ENCODE measurements at places on chromosomes 4 and X.

GRCh38 chr4:77393996-77394395, 211.6 kb upstream of the CXCL13 start:
- DNase-seq, result no peak

GRCh38 chr4:140703463-140703862, 52.7 kb downstream of the TBC1D9 start:
- DNase-seq, result no peak

GRCh38 chrX:18661273-18661672, 10.6 kb downstream of the RS1 start:
- no peak for DNase-seq

- DNase-seq, result no peak
Observed at GRCh38 chr4:29046186-29046585, 1674.0 kb upstream of the PCDH7 start.

DNA sequence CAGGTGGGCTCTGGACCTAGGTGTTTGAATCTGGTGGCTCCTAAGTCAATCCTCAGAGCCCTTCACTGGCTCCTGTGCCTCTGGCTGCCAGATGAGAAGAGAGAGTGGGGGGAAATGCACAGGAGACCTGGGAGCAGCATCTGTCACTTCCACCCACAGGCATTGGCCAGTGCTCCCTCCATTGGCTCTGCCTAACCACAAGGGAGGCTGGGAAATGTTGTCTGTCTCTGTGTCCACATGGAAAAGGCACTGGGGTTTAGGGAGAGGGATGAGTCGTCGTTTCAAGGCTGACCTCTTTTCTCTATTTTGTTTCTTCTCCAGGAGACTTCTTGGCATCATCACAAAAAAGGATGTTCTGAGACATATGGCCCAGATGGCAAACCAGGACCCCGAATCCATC, 76.4 kb downstream of the CLCN4 start:
- no peak for DNase-seq

GRCh38 chrX:40055495-40055894, 42.3 kb downstream of the BCOR start:
- no peak for DNase-seq

GRCh38 chr4:8167815-8168214, 9.2 kb upstream of the ABLIM2 start:
- no peak for DNase-seq

- DNase-seq, result no peak
Observed at GRCh38 chrX:147565237-147565636, 346.5 kb upstream of the FMR1 start.

DNA sequence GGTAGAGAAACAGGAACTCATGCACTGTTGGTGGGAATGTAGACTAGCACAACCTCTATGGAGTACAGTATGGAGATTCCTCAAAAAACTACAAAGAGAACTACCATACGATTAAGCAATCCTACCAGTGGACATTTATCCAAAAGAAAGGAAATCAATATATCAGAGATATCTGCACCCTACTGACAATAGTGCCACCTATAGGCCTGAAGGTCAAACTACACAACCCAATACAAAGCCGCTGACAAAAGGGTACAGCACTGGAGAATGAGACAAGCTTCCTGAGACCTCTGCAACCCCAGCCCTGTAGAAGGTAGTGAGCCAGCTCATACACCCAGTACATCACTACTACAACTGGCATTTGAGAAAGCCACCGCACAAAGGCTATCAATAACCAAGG, 67.1 kb downstream of the CBR4 start:
- no peak for DNase-seq

DNA sequence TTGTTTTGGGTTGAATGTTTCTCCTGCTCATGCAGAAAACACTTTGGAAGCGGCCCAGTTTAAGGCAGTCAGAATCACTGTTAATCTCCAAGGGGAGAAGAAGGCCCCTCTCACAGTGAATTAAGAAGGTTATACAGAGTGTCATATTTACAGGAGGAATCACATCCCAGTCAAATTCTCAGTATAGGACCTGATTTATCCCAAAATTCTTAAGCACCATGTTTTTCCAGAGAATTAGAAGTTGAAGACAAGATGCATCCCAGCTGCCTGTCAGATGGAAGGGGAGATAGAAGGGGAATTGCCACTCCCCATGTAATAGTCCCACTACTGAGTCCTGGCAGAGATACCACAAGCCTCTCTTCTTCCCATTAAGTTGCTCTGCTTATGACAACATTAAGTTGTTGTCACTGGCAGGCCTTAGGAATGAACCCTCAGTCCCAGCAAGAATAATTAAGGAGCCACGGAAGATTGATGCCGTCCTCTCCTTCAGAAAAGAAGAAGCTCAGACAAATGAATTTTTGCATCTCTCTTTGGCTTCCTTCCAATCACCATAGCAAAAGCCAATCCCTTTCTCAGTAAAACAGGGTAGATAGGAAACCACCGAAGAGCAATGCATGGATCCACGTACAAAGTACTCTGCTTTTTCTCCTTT, 138.4 kb downstream of the LDB2 start:
- DNase-seq, result no peak

DNA sequence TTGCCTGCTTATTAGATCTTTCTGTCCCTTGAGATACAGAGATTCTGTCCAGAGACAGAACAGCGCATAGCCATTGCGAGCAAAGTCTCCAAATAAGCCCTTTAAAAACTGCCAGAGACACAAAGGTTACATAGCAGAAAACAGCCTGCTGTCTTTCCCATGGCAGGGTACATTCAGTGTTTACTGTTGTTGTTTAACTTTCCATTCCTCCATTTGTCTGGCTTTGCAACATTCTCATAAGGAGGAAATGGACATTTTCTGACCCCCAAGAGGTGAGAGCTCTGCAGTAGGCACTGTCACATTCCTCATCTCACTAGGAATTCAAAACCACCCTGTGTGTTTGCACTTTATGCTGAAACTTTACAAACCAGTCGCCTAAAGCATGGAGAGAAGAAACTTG, 48.3 kb downstream of the PDE5A start:
- no peak for DNase-seq

DNA sequence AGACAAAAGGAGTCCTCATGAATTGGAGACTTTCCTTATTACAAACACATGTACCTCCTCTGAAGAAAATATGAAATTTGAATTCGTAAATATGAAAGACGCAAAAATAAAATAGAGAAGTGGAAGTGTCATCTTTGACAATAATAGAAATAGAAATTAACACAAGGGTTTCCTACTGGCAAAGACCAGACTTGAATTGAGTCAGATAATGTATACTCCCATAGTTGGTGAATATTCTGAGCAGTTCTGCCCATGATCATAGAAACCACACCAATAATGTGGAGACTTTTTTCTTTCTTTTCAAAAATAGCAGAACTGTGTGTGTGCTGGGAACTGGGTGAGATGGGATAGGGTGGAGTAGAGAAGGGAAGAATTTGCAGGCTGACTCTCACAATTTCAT, 277.7 kb upstream of the TET2 start:
- DNase-seq, result no peak

- peak; percentile 30 for DNase-seq
Observed at GRCh38 chrX:65581661-65582339, 47.2 kb upstream of the LAS1L start.

DNA sequence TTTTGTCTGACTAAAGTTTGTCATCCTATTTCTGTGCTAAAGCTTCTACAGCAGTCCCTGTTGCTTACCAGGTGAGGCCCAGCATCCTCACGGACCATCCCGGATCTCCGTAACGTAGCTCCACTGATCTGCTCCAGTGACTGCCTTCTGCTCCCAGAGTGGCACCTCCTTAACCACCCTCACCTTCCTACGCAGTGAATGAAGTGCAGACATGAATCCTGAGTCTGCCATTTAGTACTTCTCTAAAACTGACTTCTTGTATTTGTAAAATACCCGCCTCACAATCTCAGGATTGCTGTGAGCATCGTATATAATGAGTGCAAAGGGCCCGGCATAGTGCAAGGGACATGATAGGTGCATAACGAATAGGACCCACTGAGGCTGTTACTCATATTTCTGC, 27.7 kb upstream of the ACSL1 start:
- DNase-seq, result no peak

DNA sequence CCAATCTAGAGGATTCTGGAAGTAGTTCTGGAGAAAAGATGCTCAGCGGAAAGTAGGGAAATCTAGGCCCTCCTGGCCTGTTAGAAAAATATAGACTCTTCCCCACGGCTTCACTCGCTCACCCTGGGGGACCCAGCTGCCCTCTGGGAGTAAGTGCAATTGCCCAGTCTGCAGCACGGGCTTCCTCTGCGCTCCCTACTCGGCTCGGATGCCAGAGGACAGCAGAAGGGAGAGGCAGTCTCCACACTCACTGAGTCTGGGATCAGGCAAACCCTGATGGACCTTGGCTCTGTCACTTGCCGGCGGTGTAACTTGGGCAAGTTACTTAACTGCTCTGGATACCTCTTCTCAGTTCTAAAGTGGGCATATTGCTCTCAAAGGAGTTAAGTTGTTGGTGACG, 2.1 kb downstream of the SHISA3 start:
- no peak for DNase-seq

DNA sequence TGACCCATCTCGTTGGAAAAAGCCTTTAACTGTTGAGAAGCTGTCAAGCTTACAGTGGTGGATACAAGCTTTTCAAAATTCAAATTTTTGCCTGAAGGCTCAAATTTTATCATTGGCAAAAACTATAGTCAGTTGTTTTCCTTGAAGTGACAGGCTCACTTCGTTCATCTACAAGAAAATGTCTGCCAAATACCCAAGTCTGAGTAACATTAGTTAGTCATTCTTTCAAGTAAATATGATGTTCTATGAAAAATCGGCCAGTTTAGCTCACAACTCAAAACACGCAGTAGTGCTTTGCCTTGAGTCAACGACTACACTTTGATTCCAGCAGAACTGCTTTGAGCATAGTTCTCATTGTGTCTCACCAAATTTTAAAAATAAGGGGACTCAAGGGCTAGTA, 170.3 kb upstream of the MAMLD1 start:
- DNase-seq, result no peak

DNA sequence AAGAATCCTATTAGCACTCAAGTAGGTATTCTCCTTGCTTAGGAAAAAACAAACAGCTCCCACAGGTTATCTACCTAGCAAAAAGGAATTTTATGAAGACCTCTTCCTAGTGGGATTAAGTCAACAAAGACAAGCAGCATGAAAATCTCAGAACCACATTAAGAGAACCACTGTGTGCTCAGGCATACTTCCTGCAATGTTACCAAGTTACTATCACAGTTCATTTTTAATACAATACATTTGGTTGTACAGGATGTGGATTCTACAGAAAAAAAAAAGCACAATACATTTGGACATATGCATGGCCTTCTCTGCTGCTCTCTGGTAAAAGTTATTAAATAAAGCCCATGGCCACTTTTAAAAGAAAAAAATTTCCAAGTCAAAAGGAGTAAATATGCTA, 193.7 kb downstream of the PPP3CA start:
- DNase-seq, result no peak

GRCh38 chr4:67036791-67037190, 508.5 kb downstream of the CENPC start:
- no peak for DNase-seq

DNA sequence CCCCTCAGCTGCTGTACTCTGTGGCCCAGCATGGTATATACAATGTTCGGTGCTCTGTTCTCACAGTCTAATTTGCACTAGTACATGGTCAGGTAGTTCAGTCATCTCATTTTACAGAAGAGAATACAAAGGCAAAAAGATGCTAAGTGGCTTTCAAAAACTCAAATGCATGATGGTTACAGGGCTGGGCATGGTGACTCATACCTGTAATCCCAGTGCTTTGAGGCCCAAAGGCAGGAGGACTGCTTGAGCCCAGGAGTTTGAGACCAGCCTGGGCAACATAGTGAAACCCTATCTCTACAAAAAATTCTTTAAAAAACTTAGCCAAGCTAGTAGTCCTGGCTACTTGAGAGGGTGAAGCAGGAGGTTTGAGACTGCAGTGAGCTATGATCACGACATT, 210.5 kb upstream of the KIT start:
- DNase-seq, result no peak

DNA sequence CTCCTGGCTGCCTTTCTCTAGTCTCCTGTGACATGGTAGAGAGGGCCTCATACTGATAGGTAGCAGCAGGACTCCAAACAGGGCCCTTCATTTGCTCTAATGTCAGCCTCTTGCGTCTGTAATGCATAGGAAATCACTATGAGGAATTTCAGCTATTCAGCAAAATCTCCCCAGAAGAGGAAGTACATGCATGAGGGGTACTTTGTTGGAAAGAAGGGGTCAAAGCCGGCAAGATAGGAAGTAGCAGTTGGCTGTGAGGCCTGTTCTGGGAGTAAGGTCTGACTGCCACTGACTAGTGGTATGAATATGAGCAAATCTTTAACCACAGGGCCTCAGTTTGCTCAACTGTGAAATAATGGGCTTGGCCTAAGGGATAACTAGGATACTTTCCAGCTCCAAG, 283.2 kb downstream of the ARHGAP10 start:
- no peak for DNase-seq

DNA sequence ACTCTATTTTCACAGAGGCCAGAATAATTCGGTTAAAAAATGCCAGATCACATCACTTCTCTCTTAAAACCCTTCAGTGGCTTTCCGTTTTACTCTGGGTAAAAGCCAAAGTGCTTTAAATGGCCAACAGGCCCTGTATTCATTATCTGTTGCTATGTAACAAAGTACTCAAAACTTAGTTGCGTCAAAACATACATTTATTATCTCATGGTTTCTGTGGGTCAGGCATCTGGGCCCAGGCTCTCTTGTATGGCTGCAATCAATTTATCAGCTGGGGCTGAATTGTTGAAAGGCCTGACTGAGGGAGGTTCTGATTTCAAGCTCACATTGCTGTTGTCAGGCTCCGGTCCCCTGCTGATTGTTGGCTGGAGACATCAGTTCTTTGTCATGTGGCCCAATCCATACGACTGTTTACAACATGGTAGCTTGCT, 72.7 kb upstream of the H2AZ1 start:
- no peak for DNase-seq

- no peak for DNase-seq
Observed at GRCh38 chrX:44253575-44253942, 89.9 kb downstream of the EFHC2 start.

DNA sequence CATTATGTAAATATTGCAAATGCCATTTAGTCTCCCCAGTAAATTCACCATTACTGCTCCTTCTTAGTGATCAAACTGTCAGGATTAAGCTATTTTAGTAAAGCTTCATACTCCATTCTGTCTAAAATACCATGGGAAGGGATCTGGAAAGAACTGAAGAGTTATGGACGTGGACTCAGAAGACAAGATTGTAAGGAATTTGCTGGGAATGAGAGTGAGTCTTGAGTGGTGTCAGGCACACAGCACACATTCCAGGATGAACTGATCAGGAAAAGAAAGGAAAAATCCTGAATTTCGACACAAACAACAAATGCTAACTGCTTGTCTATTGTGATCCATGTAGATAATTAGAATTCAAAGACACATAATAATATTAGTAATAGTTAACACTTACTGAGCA, 311.0 kb downstream of the CENPC start:
- no peak for DNase-seq

DNA sequence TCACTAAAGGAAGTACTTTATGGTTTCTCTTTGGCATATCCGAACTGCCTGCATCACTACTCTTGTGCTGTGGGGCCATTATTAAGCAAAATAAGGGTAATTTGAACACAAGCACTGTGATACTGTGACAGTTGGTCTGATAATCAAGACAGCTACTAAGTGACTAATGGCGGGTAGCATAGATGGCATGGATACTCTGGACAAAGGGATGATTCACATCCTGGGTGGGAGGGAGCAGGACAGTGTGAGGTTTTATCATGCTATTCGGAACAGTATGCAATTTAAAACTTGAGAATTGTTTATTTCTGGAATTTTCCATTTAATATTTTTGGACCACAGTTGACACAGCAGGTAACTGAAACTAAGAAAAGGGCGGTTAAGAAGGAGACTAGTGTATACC, 52.6 kb upstream of the CITED1 start:
- no peak for DNase-seq

- DNase-seq, result no peak
Observed at GRCh38 chr4:63757929-63758328, 651.3 kb downstream of the TECRL start.

- DNase-seq, result no peak
Observed at GRCh38 chr4:14267373-14268060, 640.0 kb upstream of the BOD1L1 start.
